ENCODE measurements at places on chromosomes 12 and 14.

GRCh38 chr12:124289634-124290600, 5.0 kb upstream of the RFLNA start:
- no peak for DNase-seq

DNA sequence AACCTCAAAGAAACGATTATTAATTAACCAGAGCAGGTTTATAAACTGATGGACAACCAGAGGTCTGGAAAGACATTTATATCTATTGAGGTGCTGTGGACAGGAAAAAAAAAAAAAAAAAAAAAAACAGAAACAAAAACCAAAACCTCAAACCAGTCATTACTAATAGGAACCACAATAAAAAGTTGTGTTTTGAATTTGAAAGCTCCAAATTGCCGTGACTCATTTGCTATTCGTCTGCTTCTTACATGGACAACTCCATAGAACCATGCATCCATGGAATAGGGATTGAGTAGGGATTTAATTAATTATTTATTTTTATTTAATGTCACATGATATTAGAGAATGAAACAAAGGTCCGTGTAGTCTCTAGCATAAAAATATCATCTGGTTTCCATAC, 134.1 kb upstream of the SSTR1 start:
- no peak for DNase-seq

DNA sequence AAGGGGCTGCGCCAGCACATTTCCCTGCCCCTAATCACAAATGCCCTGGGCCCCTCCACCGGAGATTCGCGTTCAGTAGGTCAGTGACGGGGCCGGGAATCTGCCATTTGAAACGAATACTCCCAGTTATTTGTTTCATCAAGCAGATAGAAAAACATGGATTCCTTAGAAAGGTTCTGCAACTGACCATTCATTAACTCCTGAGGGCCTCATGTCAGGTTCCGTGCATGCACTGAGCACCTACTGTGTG, 25.6 kb upstream of the UBC start:
- DNase-seq: no peak

GRCh38 chr12:49111206-49111605, 559 bp upstream of the LMBR1L start:
- no peak for DNase-seq

DNA sequence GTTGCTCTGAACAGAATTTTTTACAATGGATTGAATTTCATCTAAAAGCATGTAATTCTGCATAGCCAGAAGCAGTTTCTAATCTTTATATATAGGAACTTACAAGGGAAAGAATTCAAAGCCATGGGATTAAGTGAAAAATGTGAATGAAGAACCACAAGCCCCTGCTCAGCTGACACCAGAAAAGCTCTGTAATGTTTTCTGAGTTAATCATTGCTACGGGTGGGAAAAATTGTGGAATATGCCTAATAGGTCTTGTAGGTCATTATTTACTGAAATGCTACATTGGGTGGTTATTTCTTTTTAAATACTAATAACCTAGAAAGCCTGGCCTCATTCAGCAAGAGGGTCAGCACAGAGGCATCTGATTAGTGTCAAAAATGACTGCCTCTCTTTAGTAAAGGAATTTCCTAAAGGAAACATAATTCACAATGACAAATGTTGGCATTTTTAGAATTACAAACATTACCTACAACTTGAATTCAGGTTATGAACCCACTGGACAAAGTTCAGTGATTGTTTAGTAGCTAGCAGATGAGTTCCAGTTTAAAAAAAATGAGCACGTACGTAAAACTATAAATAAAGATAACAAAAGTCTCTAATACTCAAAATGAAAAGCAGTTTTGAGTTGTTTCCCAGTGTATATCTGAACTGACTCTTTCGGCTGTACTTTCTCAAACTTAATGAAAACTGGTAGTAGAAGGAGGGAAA, 75.3 kb downstream of the BMP4 start:
- DNase-seq: no peak

DNA sequence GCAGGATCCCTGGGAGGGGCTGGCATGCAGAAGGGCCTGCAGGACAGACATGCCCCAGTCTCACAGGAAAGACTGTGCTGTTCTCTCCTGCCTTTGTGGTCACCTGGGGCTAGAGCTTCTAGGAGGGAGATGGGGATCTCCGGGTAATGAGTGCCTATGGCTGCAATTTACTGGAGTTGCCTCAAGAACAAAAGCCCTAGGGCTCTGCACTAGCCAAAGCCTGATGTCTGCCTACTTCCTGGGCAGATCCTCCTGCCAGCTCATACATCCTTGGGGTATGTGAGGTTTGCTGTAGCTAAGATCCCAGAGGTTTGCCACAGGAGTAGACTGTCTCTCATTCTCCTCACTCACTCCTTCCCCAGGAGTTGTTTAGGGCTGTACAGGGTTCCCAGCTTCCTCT, 106.9 kb upstream of the PPFIA2 start:
- DNase-seq: no peak

GRCh38 chr12:67727702-67728666, 79.4 kb downstream of the DYRK2 start:
- no peak for DNase-seq

- DNase-seq: no peak
Measured at GRCh38 chr12:130576371-130576816, 139.7 kb downstream of the RIMBP2 start.

GRCh38 chr12:69423037-69423905, 46.9 kb upstream of the FRS2 start:
- DNase-seq: no peak

DNA sequence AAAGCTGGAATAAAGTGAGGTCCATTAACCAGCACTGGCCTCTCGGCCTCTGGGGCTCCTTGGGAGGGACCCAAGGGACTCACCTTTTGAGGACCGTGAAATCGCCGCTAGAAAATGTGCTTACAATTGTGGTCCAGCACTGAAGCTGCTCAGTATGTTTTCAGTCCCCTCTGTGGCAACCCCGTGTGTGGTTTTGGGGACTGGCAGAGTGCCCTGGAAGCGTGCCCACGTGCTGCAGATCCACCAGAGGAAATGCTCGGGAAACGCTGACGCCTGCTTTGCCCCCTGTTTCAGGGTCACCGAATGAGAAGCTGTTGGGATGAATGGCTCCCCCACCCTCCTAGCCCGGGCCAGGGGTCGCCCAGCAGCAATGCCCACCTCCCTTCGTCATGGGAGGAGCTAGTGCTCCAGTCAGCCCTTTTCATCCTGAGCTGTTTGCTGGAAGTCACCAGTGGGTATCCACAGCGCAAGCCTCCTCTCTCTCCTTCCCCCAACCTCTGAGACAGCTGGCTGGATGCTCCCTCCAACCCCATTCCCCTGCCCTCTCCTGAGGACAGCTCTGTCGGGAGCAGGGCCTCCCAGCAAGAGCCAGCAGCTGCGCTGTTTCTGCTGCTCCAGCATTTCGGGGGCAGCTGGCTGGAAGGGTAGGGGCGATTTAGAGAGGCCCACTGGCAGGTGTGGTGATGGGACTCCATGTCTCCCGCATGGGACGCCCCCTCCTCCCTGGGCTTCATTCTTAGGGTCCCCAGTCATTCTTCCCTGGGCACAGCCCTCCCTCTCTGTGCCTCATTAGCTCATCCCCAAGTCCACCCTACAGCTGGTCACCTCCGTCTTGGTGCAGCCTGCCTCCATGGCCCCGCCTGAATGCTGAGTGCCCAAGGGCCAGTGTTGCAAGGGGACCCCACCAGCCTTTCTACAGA, 33.2 kb upstream of the PPP1R13B start:
- DNase-seq: no peak

GRCh38 chr12:92493816-92494215, 209.0 kb upstream of the PLEKHG7 start:
- no peak for DNase-seq

GRCh38 chr12:121196902-121197301, 13.0 kb upstream of the P2RX4 start:
- peak; percentile 52 for DNase-seq

DNA sequence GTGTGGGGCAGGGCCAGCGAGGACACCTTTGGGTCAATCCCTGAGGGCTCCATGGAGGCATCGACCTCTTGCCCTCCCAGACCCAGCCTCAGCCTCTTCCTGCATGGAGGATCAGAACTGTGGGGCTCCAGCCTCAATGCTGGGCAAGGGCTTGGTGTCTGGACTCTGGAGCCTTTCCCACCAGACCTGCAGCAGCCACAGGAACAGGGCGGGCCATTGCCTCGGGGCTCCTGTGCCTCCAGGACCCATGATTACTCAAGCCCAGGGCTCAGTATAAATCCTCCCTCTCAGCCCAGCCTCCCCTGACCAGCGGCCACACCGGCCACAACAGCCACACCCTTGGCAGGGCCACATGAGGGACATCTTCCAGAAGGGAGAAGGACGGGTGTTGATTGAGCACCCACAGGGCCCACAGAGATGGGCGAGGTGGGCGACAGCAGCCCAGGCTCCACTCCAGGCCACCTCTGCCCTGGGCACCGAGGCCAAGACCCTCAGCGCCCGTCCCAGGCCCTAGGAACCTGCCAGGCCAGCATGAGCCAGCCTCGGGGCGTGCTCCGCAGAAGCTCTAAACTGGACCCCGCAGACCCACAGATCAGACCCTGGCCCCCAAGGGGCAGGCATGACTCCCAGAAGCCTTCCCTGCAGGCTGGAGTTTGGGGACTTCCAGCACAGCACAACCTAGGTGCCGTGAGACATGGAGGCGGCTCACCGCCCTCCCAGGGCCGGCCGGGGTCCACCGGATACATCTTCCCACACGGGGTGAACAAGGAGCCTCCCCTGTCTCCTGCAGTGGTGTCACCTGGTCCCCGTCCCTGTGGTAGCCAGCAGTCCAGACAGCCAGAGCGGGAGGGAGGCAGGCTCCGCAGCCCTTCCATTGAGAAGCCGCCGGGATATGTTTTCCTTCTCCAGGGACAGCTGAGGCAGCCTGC, 25.1 kb downstream of the NCOR2 start:
- DNase-seq: no peak

- no peak for DNase-seq
Measured at GRCh38 chr14:38755036-38755435, 348.0 kb downstream of the SEC23A start.

DNA sequence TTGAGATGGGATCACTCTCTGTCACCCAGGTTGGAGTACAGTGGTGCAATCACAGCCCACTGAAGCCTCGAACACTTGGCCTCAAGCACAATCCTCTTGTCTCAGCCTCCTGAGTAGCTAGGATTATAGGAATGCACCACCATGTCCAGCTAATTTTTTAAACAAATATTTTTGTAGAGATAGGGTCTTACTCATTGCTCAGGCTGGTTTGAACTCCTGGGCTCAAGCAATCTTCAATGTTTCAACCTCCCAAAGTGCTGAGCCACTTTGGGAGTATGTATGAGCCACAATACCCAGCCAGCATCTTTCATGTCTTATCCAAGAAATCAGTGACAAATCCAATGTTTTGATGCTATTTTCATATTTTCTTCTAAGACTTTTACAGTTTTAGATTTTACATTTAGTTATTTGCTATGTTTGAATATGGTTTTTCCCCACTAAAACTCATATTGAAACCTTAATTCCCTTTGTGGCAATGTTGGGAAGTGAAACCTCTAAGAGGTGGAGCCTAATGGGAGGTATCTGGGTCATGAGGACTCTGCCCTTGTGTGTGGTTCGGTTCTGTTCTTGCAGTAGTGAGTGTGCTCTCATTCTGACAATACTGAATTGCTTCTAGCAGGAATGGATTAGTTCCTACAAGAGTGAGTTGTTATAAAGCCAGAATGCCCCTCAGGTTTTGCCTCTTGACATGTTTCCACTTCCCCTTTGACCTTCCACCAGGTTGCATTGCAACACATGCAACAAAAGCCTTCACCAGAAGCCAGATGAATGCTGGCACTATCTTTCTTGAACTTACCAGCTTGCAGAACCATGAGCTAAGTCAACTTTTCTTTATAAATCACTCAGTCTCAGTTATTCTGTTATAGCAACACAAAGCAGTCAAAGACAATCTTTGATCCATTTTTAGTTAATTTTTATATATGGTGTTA, 80.8 kb upstream of the AMIGO2 start:
- no peak for DNase-seq

DNA sequence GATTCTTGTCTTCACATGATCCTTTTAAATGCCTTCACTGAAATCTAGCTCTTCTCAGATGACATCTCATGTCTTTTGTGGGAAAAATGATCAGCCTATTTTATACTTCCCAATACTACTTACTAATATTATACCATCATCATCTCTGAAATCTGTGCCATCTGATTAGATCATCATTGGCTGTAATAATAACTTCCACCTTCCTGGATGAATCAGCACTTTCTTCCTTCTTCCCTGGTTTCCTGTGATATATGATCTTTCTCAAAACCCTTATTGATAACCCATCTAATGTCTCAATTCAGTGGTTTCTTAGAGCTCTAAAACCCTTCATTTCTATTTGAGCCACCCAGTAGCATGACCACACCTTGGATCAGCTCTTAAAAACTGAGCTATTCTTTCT, 30.9 kb downstream of the GPR137C start:
- DNase-seq: no peak

GRCh38 chr14:68442828-68443629, 349.8 kb downstream of the ZFP36L1 start:
- DNase-seq: no peak

- DNase-seq: peak; percentile 39
Measured at GRCh38 chr14:64673748-64674147, 30.5 kb upstream of the PLEKHG3 start.

GRCh38 chr12:4535871-4536270, 2.8 kb upstream of the RAD51AP1 start:
- no peak for DNase-seq

GRCh38 chr14:50018201-50018932, 98.0 kb downstream of the VCPKMT start:
- DNase-seq: no peak

- DNase-seq: no peak
Measured at GRCh38 chr12:65836419-65837197, 12.3 kb downstream of the HMGA2 start.

DNA sequence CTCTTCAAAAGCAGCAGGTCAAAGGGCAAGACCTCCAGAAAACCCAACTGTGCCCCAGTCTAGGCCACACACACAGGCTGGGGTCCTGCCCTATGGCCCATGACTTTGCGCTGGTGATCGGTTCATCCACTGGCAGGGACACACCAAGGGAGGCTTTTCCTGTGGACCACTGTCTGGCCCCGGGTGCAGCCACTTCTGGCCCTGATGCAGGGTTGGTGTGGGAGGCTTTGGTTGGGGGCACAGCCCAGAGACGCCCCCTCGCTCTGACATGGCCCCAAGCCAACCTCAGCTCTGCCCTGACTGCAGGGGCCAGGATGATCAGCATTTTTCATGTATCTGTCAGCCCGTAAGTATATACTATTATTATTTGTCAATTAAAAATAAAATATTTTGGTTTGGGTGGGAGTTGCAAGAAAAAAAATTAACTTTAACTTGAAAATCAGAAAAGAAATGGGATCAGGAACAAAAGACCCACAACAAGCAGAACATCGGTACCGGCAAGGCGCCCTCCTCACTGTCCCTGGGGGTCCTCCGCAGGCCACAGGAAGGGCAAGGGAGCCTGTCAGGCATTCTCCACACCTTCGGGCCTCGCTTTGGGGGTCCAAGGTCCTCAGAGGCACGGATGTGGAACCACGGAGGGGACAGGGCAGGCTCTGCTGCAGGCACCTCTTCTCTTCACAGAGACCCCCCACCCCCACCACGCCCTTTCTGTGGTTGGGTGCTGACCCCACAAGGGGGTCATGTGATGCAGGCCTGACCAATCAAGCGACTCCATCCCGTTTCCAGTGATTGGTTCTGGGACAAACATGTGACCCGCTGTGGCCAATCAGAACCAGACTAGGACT, 181.5 kb upstream of the SFSWAP start:
- DNase-seq: no peak

- DNase-seq: no peak
Measured at GRCh38 chr12:131153956-131154355, 200.2 kb downstream of the ADGRD1 start.

- DNase-seq: no peak
Measured at GRCh38 chr14:68386446-68386845, 406.4 kb downstream of the ZFP36L1 start.
